Glomerular endothelial cell (primary cell): ENCODE measurements at places on chromosomes 7 and 10. TPM values are rescaled to one million over a fixed set of nuclear protein-coding genes. Genes with fewer than 3 reads are reported as not detected.

DNA sequence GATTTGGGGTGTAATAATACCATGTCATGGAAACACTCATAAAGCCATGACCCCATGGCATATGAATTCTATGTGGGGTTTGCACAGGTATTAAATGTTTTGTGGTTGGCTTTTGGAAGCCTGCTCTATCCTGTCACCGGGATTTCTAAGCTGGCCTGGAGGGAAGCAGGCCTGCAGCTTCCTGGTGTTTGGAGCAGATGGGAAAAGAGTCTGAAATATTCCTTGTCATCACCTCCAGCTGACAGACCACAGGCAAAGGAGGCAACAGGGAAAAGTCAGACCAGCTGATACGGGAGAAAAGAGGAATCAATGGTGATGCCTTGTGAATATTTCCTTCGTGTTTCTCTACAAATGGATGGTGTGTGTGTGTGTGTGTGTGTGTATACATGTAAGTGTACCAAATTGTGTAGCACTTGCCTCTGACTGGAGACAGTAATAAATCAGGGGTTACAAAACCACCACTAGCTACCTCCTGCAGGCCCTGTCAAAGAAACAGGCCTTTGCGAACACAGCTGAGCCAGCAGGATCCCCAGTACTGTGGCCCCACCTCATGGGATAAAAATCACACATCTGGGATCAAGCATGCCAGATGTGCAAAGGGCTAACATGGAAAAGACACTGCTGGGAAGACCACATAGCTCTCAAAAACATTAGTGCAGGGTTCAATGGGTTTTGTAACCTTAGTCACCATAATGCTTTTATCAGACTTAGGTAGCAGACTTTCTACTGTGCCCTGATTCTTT, 120.8 kb upstream of the HPS1 start:
- no peak for DNase-seq

DNA sequence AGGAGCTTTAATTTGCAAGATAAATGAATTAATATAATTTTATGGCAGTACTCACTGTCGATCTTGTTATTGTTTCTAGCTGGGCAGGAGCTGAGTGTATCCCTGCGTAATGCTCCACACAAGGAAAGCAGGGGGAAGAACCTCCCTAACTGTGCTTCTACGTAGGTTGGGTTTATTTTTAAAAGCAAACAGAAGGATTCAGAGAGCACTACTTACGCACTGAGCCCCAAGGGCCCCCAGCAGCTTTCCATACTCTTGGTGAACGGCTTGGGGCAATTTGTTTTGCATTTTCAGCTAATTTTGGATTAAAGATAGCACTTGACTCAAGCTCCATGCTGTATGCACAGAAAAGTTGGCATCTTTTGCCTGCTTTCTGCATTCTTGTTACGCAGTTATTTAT, 9.6 kb downstream of the DUSP5 start:
- no peak for DNase-seq

Gene PRTFDC1
- total RNA-seq: 2.8 and 8.1 TPM in 2 replicates

Gene CCL24
- not detected in 2 replicates for total RNA-seq

Gene MCM10
- total RNA-seq: 2.9 and 13.2 TPM in 2 replicates

Gene COL26A1
- not detected in 2 replicates for total RNA-seq
